Left ventricle myocardium superior (tissue), 1 donor: ENCODE measurements at places on chromosomes 7 and 10.

DNA sequence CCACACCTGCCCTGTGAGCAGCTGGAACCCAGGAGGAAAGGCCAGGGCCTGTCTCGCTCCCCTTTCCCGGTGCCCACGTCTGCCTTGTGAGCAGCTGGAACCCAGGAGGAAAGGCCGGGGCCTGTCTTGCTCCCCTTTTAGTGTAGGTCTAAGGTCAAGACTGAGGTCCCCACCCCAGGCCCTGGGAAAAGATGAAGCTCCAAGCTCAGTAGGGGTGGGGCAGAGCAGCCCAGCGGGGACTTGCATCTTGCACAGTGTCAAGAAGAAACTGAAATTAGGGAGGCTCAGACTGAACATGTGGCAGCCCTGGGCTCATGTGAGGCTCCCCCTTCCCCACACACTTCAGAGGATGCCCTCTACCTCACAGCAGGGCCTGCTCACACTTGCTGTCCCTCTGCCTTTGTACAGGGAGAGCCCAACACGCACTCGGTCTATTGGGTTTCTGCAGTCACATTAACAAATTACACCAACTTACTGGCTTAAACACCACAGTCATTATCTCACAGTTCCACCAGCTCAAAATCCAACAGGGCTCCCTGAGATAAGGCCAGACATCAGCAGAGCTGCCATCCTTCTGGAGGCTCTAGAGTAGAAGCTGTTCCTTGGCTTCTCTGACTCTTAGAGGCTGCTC, 12.4 kb downstream of the POLL start:
- DNase-seq: no peak

DNA sequence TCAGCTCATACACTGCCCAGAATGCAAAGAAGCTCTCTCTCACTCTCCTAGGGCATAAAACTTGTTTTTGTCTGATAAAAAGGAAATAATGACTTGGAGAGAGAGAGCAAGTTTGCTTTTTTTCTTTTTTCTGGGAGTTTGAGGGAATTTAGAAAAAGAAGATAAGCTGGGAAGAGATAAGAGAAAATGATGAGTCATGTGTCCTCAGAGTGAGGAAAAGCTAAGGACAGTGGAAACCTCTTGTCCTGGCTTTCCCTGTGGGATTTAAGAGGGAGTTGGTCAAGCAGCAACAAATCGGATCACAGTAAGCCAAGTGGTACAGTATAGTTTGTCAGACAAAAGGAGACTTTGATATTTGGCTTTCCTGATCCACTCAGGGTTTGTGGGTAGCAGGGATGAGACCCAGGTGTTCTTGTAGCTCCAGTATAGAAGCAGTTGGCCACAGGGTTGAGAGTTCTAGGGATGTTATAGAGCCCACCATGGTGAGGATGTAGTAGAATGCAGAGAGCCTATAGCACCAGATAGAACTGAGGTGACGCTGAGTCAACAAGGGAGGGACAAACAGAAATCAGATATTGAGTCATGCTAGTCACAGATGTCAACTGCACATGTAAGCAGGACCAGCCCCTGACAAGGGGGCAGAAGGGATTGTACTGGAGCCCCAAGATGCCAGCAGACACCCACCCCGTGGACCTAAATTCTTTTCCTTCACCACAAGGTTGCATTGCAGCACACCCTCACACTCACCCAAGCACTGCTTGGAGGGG, 219.3 kb upstream of the TAC1 start:
- no peak for DNase-seq

DNA sequence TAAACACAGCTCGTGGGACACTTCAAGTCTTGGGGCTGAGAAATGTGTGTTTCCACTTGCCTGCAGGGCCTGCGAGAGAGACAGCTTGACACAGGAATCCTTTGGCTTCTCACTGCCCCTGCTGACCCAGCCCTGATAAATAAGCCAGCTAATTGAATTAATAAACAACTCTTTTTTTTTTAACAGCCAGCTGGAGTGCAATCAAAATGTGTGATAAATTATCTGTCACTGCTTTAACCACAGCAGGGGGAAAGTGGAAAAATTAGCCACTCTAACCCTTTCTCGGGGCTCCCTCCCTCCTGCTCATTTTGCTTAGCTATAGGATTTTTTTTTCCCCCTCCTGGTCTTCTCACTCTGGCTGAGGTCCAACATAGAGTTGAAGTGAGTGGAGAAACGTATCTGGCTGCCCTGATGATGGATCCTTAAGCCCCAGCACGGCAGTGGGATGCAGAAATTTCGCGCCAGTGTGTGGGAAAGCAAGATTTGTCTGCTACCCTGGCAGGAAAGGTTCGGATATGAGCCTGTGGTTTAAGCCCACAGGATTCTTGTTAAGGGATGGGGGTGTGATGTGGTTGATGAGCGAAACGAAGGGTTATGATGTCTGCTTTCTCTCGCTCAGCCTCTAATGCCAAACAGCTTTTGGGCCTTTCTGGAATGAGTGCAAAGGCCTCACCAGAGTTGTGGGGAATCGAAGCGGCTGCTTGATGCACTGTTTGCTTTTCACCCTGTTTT, 173.8 kb downstream of the TRIL start:
- no peak for DNase-seq

DNA sequence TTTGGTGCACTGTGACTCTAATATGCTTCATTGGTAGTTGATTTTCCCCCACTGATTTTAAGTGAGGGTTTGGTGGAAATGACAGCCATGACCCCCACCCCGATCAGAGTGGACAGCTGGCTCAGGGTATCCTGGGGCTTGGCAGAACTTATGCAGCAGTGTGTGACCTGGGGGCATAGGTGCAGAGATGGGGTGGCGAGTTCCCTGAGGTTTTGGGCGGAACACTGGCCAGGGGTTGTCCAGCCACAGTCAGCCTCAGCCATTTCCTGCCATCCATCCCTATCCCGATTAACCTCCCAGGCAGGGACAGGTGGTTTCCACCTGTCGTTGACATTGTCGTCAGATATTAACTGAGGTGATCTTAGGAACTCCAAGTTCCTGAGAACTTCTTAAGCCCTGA, 155.8 kb upstream of the CHST15 start:
- DNase-seq: no peak

- no peak for DNase-seq
These were observed 46.6 kb downstream of the VSTM4 start for GRCh38 chr10:49068672-49069217.

GRCh38 chr10:60974463-60975149, 30.6 kb upstream of the RHOBTB1 start:
- DNase-seq: no peak

DNA sequence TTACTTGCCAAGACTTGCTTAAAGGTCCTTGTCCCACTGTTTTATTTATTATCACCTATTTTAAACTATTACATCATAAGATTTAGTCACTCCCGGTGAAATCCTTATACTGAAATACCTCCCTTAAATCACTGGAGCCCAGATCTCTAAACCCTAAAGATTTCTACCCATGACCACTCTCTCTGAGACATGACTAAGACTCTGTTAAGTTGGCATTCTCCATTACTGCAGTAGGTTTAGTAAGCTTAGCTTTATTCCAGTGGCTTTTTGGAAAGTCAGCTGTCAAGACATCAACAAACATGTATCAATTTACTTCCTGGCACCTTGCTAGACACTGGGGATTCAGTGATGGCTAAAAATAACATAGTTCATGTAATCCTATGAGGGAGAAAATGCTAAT, 874.2 kb downstream of the KCNMA1 start:
- DNase-seq: no peak

GRCh38 chr10:103781329-103782061, 73.9 kb downstream of the SH3PXD2A start:
- DNase-seq: no peak

GRCh38 chr10:77974396-77975074, 48.0 kb upstream of the DLG5 start:
- no peak for DNase-seq

DNA sequence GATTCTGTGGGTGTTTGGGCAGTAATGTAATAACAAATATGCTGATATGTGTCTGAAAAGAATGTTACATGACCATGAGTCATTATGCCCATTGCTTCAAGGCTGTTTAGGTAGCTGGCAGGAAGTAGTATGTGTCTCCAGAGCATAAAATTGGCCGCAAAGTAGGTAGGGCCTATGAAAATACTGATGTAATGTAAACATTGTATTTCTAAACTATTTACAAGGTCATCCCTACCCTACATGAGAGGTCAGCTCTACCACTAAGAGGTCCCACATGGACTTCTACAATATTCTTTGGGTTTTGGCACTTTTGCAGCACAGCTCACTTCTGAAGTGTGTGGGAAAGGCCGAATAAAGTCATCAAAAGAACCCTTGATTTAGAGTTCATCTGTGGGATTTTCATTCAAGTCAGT, 301.9 kb downstream of the AHR start:
- no peak for DNase-seq

DNA sequence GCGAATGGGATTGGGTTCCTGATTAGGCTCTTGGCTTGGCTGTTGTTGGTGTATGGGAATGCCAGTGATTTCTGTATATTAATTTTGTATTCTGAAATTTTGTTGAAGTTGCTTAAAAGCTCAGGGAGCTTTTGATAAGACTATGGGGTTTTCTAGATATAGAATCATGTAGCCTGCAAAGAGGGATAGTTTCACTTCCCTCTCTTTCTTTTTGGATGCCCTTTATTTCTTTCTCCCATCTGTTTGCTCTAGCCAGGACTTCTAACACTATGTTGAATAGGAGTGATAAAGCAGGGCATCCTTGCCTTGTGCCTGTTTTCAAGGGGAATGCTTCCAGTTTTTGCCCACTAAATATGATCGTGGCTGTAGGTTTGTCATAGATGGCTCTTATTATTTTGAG, 40.4 kb upstream of the MPP7 start:
- DNase-seq: no peak

- DNase-seq: no peak
These were observed 851.8 kb downstream of the XPNPEP1 start for GRCh38 chr10:109071539-109071938.

DNA sequence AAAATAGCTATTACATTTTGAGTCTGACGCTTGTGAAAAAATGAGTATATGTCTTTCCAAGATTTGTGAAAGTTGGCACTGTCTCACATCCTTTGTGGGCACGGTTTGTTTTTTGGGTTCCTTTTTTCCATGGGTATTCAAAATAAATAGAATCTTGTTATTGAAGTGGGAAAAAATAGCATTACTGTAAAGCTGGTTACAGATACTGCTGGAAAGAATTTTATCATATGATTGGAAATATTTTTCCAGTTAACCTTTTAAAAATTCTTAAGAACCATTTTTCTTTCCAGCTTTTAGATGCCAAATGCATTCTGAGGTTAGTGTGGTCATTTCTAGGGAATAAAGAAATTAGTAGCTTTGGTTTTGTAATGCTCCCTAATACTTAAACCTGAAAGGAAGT, 11.4 kb downstream of the NET1 start:
- DNase-seq: no peak

GRCh38 chr10:12022580-12023257, 19.9 kb downstream of the UPF2 start:
- DNase-seq: no peak

- DNase-seq: no peak
These were observed 64.2 kb downstream of the PRLHR start for GRCh38 chr10:118531105-118531852.

DNA sequence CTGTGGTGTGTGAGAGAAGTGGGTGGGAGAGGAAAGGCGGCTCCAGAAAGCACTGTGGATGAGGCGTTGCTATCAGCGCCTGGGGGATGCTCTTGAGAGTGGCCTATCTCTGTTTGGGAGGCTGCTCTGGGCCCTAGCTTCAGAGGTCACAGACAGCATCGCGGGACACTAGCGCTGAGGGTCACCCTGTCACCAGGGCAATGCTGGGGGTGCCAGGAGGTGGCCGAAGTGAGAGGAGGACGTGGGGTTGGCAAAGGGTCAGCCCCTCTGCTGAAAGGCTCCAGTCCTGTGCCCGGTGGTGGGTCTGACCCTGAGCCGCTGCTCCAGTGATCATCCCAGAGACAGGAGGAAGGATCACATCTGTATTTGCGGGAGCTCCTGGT, 3.0 kb upstream of the TACR2 start:
- no peak for DNase-seq

- no peak for DNase-seq
These were observed 830 bp downstream of the IMPDH1 start for GRCh38 chr7:128408709-128409595.

DNA sequence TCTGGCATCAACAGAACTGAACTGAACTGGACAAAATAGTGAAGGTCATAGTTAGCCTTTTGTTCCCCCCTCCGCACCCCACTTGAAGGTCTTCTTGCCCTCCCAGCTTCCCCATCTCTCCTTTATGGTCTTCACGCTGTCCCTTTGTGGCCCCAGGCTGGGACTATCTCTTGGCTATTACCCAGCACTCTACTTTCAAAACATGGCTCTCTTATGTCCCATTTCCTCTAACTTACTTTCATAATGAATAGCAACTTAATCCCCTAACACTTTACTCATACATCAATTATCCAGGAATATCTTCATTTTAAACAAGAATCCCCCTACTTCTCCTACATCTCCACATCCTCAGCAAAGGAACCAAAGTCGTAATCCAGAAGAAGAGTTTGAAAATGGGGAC, 135.3 kb upstream of the ITGB1 start:
- DNase-seq: no peak

- DNase-seq: no peak
These were observed 116.8 kb downstream of the DNAJB9 start for GRCh38 chr7:108686494-108686893.

- DNase-seq: no peak
These were observed 109.9 kb upstream of the EFCAB10 start for GRCh38 chr7:105691082-105691679.

- no peak for DNase-seq
These were observed 87.9 kb downstream of the PAXIP1 start for GRCh38 chr7:154914996-154915380.

DNA sequence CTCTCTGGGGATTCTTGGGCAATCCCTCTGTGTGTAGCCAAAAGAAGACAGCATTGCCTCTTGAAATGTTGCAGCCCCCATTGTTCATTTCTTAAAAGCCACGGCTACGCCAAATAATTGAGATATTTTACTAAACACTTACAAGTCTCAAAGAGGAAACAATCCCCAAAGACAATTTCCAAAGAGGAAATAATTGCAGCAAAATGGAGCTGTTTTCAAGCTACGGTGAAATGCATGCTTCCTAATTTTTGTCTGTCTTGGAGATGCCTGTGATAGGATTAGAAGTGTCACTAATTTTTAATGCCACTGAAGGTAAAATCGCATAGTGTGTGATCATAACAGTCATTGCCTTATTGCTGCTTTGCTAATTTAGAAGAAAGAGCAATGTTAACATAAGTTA, 72.9 kb upstream of the NAMPT start:
- DNase-seq: no peak

GRCh38 chr10:21388589-21388988, 136.9 kb downstream of the SKIDA1 start:
- no peak for DNase-seq

DNA sequence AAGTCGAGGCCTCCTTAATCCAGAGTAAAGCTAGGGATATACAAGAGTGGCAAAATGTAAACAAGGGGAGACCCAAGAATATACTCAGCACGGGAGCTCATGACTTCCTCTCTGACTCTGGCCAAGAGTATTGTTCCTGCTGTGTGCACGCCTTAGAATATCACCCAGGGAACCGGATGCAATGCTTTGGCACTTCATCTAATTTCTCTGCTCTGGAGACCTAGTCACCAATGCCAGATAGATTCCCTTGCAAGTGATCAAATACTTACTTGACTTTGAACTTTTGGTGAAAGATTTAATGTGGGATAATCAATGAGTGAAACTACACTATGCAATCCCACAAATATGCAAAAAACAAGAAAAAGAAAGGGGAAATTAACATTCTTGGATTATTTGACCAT, 695.5 kb downstream of the INHBA start:
- no peak for DNase-seq
